NCI-H1092 (cell line): ENCODE measurements at places on chromosomes 2 and 18.

DNA sequence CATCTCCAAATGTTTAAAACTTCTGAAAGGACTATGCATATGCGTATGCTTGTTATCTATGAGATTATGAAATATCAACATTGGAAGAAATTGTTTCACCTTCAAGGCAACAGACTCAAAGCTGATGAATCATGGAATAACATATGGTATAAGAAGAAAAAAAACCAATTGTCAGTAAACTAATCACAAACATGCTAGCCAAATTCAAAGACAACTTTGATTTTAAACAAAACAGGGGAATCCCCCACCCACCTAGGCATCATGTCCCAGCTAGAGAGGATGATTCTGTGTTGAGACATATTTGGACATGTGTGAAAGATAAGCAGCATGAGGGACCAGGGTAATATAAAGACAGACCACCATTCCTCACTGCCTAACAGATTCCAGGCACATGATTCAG, 147.7 kb downstream of the WDPCP start:
- DNase-seq: no peak

DNA sequence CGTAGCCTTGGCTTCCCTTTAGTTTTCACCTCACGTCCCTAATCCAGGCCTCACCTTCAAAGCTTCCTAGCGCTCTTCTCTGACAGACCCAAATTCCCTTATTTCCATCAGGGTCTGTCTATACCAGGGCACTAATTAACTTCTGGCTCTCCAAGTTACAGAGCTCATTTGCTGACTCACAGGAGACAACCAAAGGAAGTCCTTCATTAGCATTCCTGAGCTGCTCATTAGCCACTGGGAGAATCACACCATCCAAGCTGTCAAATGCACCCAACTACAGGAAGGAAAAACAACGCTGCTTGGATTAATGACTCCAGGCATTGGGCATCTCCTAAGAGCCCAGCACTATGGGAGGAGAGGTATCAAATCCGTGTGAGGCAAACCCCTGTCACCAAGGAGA, 109.8 kb upstream of the ALK start:
- no peak for DNase-seq

- no peak for DNase-seq
Observed at GRCh38 chr18:73535189-73535588, 612.4 kb downstream of the FBXO15 start.

DNA sequence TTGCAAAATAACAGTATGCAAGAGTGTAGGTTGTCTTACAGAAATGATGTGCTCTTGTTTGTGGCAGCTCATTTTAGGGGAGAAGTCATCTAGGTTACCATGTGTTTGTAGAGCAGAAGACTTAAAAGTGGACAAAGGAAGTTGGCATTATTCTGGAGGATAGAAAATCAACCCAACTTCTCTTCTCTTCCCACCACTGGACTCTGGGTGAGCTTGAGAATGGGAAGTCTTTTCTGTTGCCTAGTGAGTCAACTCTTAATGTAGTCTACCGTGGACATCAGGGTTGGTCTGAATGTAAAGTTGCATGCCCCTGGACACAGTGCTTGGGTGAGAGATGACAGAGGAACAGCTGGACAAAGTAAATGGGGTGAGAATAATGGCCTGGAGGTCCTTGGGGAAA, 98.3 kb downstream of the FMNL2 start:
- no peak for DNase-seq

DNA sequence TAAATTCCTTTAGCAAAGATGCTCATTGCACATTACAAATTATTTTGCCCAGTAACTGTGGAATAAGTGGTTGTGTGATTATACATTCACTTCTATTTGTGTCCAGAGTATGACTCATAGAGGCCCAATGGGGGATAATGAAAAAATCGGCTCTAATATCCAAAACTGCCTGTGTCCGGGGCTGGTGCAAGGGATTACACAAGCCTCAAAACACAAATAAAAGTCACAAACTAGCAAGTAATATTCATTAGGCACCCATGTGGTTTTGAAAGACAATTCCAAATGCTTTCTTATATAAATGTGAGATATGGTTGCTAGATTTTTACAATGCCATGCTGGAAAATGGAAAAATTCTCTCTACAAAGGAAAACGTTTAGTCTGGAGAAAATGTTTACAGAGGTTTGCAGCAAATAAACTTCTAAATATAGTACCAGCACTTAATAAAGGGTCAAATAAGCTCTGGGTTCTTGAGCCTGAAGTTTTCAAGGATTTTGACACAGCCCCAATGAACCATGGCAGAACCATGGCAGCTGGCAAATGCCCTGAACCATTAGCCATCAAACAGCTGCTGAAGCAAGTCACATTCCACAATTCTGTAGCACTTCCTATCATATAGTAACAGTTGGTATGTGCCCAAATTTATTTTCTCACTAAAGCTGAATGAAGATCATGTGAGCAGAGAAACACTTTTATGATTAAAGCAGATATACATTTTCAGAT, 40.5 kb downstream of the IRS1 start:
- no peak for DNase-seq

- no peak for DNase-seq
Observed at GRCh38 chr2:189213250-189213649, 33.7 kb upstream of the COL5A2 start.

- DNase-seq: no peak
Observed at GRCh38 chr2:118013221-118013723, 598 bp downstream of the CCDC93 start.

DNA sequence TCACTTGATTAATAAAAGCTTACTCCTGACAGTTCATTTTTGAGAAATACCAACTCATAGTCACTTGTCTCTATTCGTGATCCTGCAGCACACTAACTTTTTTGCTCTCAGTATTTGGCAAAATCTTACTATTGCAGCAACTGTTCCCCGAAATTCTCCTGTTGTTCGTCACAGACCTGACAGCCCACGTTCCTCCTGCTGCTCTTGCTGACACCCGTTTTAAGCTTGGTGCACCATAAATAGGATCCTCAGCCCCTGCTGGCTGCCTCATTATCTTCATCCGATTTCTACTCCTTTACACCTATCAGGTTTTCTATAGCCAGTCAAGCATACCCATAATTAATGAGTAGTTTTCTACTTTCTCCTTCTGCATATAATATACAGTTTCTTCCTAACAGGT, 368.8 kb downstream of the PLCL1 start:
- no peak for DNase-seq
